ENCODE measurements at places on chromosomes 12 and 14.

GRCh38 chr12:22787557-22787956 is 162.6 kb downstream of the ETNK1 start:
- no peak for DNase-seq

- DNase-seq: peak; percentile 67
Observed at GRCh38 chr12:107402041-107403022, 283.3 kb upstream of the PWP1 start.

DNA sequence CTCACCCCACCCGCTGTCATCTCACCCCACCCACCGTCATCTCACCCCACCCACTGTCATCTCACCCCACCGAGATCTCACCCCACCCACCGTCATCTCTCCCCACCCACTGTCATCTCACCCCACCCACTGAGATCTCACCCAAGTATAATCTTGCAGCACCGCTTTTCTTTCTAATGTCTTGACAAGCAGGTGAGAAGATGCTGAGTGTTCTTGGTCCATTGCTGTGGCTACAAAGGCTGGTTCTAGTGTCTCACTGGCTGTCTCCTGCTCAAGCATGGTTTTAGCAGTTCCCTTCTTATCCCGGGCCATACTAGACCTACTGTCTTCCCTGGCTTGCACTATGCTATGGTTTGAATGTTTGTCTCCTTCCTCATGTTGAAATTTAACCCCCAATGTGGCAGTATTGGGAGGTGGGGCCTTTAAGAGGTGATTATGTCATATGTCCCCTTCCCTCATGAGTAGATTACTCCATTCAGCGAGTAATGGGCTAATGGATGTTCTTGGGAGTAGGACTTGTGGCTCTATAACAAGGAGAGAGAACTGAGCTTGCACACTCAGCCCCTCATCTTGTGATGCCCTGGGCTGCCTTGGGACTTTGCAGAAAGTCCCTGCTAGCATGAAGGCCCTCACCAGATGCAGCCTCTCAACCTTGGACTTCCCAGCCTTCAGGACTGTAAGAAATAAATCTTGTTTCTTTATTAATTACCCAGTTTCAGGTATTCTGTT is 47.7 kb upstream of the PPP2R5C start:
- DNase-seq: no peak

- no peak for DNase-seq
Observed at GRCh38 chr14:24052656-24053547, 1.1 kb downstream of the CARMIL3 start.

GRCh38 chr14:70144046-70144445 is 44.7 kb downstream of the SLC8A3 start:
- DNase-seq: no peak
